Omental fat pad (tissue), 4 donors: ENCODE measurements at places on chromosomes 12 and 14.

DNA sequence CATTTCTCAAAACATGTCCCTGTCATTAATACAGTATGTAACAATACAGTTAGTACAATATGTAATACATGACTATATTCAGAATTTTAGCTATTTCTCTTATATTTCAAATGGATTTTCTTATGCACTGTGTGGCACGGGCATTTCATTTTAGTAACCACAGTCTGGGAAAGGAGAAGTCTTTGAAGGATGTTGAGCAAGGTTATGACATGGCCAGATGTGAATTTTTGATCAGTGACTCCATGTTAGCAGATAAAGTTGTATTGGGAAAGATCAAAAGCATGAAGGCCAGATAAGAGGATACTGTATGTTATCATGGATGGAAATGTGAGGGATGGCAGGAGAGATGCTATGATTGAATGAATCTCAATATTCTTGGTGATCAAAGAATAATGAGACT, 285.2 kb downstream of the NAV3 start:
- DNase-seq, result no peak

DNA sequence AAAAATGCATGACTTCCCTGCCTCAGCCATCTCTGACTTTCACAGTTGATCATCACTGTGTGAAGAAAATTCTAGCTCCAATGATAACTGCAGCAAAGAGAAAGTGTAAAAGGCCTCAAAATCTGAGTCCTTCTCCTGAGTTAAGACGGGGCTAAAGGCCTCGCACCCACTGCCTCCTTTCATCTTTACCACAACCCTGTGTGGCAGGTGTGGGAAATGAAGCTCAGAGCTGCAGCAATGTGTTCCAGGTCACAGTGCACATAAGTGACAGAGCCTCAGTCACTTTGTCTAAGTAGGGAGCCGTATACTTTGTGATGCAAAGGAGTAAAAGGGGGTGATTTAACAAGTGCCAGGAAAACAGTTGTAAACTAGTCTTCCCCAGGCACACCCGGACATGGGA, 144.7 kb upstream of the TMCC3 start:
- DNase-seq, result no peak

DNA sequence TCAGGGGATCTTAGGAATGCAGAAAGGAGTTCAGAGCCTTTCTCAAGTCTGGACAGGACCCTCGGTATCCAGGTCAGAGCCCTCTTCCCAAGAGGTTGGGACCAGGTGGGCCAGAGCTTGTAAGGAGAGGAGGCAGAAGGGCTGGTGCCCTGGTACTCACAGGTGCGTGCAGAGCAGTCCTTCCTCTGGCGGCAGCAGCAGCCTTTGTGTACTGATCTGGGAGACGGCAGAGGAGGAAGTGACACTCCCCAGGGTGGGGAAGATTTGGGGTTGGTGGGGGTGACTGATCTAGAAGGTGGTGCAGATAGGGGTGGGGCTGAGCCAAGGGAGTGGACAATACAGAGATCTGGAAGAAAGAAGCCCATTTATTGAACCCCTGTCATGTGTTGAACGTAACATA, at the start of gene ITGB7:
Gene ITGB7 (minus strand): TSS at position 210 of the 400 bp plus-strand sequence. CDS start 6,808 bp downstream, outside the sequence.
- no peak for DNase-seq

DNA sequence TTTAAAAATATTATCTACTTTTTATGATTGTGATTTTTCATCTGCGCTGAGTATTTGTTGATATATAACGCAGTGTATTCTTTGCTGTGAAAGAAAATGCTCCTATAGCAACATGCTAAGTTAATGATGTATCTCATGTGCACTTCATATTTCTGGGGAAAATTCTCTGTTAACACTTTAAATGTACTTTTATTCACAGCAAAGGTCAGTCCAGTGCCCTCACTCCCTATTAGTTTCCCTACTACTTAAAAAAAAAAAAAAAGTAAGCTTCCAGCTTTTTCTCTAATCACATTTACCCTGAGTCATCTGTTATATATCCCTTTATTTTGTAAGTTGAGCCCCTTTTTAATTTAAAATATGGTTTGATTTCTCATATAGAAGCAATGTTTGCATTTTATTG, 219.8 kb downstream of the AEBP2 start:
- no peak for DNase-seq

DNA sequence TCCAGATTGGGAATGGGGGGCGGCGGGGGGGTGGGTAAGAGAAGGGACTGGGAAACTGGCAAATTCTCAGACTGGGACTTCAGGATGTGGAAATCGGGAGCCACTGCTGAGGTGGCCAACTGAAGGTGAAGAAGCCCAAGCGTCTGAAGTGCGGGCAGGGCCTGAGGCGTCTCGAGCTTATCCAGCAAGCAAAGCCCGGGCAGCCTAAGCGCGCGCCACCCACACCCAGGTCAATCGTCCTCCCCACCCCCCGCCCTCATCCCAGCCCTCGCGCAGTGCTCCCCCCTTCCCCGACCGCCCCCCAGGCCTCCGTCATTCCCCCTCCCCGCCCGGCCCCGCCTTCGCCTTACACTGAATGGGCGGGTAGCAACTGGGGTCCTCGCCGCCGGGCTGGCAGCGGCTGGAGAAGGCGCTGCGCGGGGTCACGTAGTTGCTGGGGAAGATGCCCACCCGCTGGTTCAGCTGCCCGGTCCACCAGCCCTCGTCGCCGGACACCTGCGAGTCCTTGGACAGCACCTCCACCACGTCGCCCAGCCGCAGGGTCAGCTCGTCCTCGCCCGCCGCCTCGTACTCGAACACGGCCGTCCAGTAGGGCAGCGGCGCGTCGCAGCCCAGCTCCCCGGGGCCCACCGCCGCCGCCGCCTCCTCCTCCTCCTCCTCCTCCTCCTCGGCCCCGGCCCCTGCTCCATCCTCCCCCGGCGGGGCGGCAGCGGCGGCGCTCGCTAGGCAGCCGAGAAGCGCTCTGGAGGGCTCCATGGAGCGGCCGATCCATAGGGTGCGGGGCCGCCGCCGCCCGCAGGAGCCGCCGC, 693 bp downstream of the MAP3K9 start:
- DNase-seq, result no peak
